Psoas muscle (tissue), 8 donors: ENCODE measurements at places on chromosomes 5 and 9. TPM values are rescaled to one million over a fixed set of nuclear protein-coding genes. Genes with fewer than 3 reads are reported as not detected.

DNA sequence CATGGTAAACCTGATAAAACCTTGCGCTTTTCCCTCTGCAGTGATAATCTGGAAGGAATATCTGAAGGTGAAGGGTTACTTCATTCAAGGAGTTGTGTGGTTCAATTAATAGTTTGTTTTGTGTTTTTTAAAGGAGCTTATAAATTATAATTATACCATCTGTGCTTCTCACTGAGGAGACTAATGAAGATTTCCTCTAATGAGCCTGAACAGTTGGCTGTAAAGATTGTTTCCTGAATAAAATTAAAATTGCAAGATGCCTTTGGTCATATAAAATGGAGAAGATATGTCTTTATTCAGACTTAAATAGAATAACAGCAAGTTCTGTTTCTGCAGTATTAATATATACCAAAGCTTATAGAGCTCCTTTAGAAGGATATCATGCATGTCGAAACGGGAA is 59.9 kb downstream of the GAPVD1 start:
- DNase-seq, result no peak

DNA sequence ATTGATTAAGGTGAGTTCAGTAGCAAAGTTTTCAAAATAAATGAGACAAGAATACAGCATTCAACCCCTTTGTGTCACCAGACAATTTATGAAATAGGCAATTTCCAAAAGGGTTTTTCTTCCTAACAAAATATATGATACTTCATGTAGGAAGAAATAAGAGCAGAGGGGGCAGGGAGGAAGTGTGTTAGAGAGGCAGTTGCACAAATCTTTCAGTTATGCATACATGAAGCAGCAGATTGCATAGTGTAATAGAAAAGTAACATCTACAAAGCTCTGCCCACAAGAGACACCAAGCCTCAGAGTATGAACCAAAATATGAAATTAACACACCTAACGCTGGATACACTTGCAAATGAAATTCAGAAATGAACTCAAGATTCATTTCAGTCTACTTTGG is 157.0 kb downstream of the DENND1A start:
- no peak for DNase-seq

DNA sequence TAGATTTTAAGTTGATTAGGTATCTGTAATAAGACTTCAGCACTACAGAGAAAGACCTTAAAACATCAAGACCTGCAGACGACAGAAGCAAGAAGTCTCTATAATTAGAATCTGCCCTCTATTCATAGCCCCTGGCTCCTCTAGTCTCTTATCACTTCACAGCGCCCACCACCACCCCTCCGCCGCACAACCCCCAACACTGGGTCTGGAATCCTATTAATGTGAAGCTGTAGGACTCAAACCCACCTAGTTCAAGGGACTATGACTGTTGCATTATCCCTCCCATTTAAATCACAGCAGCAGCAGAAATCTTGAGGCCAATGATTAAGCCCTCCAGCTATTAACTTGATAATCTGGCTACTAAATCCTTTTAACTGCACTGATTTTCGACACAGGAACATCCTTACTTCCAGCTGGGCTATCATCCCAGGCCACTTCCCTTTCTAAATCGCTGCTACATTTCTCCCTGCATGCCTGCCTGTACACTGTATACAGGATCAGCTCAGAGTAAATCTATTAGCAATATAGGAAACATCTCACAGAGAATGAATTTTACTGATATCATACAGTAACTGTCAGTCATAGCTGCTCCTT is 159.5 kb upstream of the GRAMD2B start:
- no peak for DNase-seq

DNA sequence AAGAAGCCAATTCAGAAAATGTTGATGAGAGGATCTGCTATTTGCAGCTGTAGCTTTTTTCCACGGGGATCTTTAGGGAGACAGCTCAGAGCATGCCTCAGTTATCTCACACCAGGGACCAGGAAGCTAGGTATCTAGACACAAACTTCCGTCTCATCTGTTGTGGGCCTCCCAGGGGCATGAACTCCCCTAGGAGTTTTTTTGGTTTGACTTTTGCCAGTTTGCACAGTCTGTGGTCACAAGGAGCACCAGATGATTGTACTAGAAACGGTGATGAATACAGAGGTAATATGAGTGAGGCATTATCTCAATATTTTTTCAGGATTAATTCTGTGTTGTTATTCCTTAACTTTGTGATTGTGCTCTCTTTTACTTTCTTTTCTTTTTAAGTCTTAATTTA is 533.2 kb upstream of the SEMA6A start:
- DNase-seq, result no peak

DNA sequence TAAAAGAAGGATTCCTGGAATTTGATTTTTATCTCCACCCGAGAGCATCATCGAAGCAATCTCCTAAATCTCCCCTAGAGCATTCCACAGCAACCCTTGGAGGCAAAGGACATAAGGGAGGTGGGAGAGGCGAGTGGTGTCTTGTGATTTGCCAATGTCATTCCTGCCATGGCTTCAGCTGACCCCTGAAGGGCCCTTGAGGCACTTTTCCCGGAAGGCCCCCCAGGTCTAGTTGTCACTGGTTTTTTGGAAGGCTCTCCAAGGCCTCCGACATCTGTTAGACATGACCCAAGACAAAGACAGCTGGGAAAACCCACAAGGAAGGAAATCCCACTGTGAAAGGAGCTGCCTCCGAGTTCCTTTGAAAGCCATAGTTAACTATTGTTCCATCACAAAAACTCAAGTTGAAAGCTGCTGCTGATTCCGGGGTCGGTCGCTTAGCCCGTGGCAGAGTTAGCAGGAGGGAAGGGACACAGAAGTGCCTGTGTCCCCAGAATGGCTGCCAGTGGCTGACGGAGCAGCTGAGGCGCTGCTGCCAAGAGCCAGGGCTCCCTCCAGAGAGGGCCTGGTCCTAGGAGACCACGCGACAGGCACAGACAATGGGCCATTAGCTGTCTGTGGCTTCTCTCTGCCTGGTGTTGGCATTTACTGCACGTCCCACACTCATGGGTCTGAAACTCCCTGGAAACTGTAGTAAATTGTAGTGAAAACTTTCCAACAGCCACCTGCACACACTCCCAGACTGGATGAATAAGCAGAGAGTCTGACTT is 24.4 kb upstream of the TRIO start:
- no peak for DNase-seq

DNA sequence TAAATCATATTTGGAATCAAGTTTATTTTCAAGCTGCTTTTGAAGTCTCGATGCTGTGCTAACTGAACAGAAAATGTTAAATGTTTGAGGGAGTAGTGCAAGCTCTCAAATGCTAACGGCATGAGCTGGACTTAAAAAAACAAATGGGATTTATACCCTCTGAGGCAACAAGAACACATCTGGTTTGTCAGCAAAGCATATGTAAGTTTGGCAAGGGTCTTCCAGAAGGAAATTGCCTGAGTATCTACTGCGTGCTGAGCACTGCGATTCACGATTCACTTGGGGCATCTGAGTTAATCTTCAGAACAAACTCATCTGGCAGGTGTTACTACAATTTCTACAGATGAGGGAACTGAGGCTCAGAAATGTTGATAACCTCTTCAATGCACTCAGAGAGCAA is 98.4 kb upstream of the C9orf72 start:
- DNase-seq, result no peak

GRCh38 chr5:122978068-122978467 is 58.5 kb downstream of the PPIC start:
- no peak for DNase-seq

Gene PMPCA
- 116 TPM for polyA plus RNA-seq

Gene RETREG1
- polyA plus RNA-seq, result 235 TPM

Gene DMRTA1
- polyA plus RNA-seq, result 0.09 TPM
